Non-pigmented ciliary epithelial cell (primary cell): ENCODE measurements at places on chromosomes 1 and 21.

DNA sequence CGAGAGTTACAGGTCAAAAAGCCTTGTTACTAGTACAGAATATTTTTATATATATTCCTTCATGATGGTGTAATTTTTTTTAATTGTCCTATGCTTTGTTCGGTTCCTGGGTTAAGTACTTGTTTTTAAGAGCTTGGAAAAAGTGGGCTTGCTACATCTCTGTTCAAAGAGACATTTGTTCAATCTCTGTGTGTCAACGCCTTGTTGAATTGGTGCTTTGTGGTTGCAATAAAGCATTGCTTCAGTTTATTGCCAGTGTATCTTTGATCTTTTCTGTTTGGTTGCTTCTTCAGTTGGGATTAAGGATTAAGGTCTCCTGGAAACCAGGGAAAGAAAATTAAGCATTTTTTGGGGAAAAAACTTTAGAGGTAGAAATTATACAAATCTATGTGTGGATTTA lies 47.7 kb upstream of the DNASE2B start:
- DNase-seq, result no peak

DNA sequence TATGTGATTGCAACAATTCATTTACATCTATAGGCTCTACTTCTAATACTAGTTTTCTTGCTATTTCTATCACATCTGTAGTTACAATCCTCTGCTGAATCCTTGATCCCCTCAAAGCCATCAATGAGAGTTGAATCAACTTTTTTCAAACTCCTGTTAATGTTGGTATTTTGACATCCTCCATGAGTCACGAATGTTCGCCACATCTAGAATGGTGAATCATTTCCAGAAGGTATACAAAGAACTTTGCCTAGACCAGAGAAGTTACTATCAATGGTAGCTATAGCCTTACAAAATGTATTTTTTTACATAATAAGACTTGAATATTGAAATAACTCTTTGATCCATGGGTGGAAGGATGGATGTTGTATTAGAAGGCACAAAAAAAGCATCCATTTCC lies 110.0 kb downstream of the AMY1C start:
- DNase-seq, result no peak

DNA sequence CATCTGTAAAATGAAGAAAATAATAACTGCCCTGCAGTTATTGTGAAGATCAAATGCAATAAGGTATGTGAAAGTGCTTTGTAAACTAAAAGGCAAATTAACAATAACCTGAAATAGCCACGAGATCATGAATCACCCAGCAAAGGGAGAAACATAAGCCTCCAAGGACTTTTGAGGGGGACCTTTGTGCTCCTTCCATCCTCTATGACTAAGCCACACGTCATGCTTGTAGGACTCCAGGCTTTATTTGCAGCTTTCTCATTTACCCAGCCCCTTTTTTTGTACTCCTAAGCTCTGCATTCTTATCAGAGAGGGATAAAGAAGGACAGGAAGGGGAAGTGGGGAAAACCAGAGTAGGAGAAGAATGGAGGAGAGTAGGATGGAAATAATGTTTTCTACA lies 115.1 kb downstream of the PROX1 start:
- peak; percentile 67 for DNase-seq

DNA sequence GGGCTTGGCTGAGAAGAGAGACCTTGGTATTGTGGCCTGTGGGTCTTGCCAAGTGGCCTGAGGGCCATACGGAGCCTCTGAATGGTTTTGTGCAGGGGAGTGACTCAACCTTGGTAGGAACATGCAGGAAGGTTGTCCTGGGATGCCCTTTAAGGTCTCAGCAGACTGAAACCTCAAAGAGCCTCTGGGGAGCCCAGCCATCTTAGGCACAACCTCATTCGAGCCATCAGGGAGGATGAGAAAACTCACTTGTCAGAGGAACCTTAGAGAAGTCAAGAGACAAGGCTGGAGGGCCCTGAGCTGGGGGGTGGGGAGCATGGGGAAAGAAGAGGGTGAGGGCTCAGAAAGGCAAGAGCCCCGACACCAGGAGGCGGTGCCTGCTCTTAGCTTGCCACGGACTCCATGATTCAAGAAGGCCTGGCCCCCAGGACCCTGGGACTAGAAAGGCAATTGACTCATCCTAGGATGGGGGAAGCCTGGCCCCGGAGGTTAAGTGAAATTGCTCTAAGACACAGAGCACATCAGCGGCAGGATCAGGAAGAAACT lies 13.0 kb downstream of the IFI6 start:
- no peak for DNase-seq

GRCh38 chr1:162229549-162229948 lies 147.1 kb downstream of the SPATA46 start:
- no peak for DNase-seq

- DNase-seq, result no peak
Measured at GRCh38 chr1:105591681-105592080, 1464.8 kb upstream of the PRMT6 start.

DNA sequence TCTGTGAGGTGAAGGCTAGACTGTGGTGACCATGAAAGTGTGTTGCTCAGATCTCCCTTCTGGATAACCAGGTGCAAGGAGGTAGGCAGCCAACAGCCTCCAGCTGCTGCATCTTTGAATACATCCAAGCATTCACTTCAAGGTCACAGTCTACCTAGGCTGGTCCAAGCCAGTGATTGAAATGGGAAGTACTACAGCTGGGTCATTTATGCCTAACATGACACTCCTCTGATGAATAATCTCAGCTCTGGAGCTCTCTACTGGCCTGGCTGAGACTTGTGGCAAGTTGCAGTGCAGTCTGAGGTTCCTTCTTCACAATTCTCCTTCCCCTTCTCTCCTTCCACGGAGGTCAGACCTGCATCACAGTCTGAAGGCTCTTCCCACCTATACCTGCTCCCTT lies 35.0 kb upstream of the ARHGAP29 start:
- DNase-seq, result no peak

DNA sequence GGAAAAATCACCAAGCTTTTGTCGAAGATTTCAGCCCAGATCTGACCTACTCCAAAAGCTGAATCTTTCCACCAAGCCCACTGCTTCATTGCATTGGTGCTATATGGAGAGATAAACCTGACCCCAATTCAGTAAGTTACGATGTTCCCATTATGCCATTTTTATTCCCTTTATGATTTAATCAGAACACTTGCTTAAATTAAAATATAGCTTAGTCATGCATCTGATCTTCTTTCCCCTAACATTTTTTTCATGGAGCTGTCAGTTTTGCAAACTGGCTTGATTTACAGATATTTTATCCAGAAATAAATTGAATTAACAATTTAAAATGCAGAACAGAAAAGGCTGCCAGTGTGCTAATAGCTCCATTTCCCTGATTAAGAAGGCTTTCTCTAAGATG lies 503.5 kb upstream of the C1orf87 start:
- no peak for DNase-seq

DNA sequence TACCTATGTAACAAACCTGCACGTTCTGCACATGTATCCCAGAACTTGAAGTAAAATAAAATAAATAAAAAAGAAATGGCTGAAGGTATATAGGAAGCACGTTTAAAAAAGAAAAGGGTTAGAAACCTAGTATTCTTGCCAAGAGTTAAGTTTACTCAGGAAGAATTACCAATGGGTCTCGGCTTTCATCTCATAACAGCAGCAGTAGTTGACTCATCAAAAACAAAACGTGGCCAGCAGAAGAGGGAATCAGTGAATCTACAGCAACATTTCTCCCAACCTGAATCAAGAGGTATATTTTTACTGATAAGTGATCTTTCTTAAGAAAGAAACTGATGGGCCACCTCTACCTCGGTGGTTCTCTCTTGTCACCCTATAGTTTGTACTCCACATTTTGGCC lies 340.3 kb downstream of the BRINP2 start:
- DNase-seq, result peak; percentile 14

DNA sequence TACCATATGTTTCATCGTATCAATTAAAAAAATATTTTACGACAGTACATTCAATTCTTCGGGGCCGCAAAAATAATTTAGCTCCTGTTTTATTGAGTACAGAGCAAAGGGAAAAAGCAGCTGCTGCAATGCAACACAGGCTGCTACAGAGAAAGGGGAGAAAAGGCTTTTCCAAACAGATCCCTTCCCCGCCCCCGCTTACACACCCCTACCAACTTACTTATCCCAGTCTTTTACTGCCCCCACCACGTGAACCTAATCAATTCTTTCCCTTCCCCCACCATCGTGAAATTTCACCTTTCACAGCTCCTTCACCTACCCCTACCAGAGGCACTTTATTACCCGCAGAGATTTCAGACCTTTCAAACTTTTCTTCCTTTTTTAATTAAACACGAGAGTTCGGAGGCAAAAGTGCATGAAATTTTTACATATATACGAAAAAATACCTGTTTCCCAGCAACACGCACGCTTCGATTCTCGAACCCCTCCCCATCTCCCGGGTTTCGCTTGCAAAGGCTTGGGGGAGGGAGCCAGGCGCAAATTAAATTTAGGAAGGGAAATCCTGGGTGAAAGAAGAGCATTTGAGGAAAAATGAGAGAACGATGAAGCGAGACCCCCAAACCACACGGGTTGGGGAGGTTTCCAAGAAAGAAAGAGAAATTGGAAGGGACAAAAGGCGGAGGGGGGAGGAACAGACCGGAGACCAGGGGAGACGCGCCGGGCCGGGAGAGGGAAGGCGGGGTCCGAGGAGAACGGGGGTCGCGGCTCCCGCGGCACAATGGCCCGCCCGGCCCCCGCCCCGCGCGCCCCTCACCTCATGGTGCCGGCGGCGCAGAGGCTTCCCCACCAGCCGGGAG lies 823 bp downstream of the ENAH start:
- DNase-seq, result no peak

DNA sequence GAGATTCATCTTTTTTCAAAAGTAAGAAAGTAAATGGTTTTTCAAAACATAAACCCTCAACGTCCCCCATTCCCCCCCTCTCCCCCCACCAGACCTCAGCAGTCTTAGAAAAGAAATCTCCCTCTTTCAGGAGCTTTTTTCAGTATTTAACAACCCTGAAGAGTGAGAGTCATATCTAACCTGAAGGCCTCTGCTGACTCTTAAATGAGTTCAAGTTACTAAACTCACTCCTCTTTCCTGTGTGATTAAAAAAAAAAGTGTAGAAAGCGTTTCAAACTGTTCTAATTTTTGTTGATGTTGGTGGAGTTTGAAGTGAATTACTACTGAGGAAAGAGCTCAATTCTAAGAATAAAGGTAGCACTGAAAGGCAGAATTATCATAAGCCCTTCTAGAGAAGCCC lies 93.7 kb downstream of the VAV3 start:
- no peak for DNase-seq

- DNase-seq, result no peak
Measured at GRCh38 chr1:222347627-222348026, 200.3 kb downstream of the HHIPL2 start.
